ENCODE measurements at places on chromosomes 16 and 17.

- no peak for DNase-seq
These were observed 346.9 kb downstream of the FOXL1 start for GRCh38 chr16:86925067-86925791.

- DNase-seq = no peak
These were observed 128.1 kb downstream of the AIPL1 start for GRCh38 chr17:6306820-6307219.

DNA sequence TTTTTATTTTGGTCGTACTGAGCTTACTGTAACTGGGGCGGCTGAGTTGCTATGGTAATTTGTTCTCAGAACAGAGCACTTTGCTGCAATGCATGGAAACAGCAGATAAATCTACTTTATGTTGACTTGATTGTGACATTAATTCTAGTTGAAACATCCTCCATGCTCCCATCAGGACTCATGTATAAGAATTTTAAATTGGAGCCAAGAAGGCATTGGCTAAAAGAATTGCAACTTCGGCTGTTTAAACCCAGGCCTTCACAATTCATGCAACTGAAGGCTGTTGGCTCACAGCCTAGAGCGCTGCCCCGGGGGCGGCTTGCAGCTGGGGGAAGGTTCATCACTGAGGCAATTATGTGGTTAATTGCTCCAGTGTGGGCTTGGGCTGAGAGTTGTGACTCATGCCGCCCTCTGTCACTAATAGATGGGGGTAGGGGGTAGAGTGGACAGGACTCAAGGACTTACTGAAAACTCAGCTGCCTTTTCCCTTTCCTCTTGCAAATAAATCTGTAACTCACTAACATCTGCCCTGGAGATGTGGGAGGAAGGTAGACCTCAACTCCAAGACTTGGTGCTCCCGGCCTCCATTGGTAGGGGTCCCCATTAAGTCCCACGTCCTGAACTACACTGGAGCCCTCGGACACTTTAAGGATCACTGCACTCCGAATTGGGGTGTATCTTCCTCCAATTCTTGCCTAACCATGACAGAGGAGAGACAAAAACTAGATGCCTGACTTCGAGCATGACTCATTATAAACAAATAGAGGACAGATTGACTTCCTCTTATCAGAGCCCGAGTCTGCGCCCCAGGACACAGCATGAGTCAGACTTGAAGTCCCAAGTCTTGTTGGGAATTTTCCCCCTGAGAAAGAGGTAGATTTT lies 37.5 kb downstream of the ERCC4 start:
- peak; percentile 52 for DNase-seq

DNA sequence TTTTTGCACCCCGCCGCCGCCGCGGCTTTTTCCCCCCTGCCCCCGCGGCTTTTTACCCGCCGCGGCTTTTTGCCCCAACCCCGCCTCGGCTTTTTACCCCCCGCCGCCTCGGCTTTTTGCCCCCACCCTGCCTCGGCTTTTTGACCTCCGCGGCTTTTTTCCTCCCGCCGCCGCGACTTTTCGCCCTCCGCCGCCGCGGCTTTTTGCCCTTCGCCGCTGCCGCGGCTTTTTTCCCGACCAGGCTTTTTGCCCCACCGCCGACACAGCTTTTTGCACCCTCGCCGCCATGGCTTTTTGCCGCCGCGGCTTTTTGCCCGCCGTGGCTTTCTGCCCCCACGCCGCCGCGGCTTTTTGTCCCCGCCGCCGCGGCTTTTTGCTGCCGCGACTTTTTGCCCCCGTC lies 137.0 kb upstream of the TP53TG3D start:
- no peak for DNase-seq

DNA sequence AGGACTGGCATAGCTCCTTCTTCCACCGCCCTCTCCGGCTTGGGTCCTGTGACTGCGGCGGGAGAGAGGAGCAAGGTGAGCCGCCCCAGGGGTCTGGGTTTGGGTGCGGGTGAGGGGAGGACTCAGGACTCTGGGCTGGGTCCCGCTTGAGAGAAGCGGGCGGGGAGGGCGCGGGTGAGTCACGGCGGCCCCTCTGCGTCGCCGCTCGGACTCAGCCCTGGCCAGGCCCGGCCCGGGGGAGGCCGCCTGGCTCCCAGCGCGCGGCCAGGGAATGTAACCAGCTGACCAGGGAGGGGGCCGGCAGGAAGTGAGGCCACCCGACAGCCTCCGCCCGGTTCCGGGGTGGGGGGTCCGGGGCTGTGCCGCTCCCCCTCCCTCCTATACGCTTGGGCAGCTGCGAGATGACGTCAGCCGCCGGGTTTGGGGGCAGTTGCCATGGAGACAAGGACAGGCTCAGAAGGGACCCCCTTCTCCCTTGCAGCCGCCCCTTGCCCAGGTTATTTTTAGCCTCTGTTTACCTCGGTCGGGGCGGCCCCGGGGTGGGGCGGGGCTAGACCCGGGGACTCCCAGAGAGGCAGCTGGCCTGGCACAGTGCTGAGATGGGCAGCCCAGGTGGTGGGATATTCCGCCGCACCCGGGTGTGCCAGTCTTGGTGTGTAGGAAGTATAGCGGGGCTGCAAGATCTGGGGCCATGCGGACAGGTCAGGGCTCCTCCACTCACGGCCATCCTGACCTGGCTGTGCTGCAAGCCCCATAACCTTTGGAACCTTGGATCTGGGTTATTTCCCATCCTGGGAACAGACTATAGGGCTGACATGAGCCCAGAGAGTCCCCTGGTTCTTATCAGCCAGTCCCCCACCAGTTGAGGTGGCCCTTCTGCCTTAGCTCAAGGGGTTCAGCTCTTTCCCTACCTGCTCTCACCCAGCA lies 1.6 kb downstream of the RIPOR1 start:
- no peak for DNase-seq

DNA sequence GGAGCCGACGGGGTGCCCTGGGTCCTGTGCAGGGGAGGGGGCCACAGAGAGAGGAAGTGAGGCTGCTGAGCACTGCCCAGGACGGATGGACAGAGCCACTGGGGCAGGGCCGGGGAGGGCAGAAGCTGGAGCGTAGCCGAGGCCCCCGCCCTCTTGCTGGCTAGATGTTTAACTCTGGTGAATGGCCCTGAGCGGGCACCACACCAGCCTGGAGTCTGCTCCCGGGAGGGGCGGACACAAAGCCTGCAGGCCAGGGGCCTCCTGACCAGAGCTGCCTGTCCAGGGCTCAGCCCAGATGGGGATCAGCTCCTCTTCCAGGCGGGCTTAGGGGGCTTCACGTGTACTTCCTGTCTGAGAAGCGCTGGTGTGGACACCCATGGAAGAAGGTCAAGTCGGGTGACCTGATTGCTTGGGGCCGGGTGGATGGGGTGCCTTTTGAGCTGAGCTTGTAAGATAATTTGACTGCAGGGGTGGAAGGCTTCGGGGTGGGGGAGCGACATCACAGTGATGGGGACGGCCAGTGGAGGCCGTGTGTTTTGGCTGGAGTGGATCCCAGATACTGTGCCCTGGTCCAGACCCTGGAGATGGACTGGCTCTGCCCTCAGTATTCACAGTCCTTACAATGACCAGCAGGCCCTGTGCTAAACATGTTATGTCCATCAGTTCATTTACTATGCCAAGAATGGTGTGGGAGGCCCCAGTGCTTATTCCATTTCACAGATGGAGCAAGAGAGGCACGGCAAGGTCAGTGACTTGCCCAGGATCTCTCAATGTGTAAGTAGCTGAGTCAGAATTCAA lies 33.7 kb upstream of the CIBAR2 start:
- no peak for DNase-seq

GRCh38 chr16:66605177-66605978 lies 874 bp downstream of the CMTM3 start:
- DNase-seq = no peak

DNA sequence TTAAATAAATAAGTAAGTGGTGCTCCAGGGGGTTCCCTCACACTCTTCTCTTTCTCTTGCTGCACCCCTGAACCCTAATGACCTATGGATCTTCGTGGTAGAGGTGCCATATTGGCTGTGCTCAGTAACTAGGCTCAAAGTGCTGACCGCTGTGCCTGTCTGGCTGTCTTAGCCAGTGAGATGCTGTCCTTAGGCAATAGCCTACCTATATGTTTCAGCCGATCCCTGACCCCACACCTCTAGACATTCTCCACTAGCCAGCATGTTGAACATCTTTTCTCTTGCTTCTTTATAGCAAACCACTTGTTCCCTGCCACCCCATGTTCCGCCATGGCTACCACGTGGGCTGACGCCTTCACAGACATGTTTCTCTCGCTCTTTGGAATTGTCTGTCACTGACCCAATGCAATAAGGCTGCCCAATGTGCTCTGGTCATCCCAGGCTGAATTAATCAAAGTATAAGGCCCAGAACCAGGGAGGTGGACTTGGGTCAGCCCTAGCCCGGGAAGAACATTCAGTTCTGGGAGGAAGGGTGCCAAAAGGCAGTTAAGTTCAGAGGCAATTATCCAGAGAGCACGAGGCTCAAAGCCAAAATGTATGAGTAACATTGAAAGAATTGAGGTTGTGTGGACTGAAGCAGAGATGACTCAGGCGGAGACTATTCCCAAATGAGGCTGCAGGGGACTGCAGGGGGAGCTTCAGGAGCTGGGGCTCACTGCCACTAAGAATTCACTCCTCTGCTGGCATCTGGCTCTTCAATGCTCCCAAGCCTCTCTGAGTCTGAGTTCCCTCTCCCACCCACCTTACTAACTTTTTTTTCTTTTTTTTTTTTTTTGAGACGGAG lies 28.7 kb upstream of the TNRC6A start:
- peak; percentile 56 for DNase-seq

- no peak for DNase-seq
These were observed 17.0 kb downstream of the SMTNL2 start for GRCh38 chr17:4601326-4601725.

DNA sequence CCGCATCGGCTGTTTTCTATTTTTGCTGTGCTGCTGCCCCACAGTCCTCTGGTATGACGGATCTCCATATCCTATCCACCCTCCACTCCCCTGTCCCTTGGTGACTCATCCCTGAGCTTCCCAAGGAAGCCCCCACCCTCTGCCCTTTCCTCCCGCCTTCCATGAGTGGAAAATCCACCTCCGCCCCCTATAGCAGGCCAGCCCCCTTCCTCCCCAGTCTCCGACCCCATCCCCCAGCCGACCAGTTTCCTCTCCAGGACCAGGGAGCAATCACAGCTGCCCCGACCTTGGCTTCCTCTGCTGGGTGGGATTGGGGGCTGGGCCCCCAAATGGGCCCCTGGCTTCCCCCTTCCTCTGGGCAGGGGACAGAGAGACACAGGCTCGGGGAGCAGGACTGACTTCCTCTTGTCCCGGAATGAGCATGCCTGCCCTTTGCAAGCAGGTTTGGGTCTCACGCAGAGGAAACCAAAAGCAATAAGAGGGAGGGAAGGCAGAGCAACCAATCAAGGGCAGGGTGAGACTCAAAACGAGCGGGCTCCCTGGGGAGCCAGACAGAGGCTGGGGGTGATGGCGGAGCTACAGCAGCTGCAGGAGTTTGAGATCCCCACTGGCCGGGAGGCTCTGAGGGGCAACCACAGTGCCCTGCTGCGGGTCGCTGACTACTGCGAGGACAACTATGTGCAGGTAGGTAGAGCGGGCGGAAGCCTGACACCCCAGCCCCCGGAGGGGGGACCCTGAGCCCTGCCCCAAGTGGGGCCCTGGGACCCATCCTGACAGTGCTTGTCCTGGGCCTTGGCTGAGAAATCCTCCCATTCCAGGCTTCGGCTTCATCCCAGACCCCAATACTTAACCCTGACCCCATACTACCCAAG lies at the start of the genes ABI3 and GNGT2:
Gene ABI3 (plus strand): TSS at position 550 of the 872 bp plus-strand sequence. CDS start 18 bp downstream, at position 568.
Gene GNGT2 (minus strand): TSS at position 417 of the 872 bp plus-strand sequence. CDS start 3,152 bp downstream, outside the sequence.
- DNase-seq = no peak

GRCh38 chr17:66464921-66465320 lies 162.5 kb downstream of the PRKCA start:
- no peak for DNase-seq

GRCh38 chr17:21034340-21035235 lies 8.2 kb downstream of the USP22 start:
- DNase-seq = no peak

- no peak for DNase-seq
These were observed 55.0 kb upstream of the MEAK7 start for GRCh38 chr16:84559311-84559932.

GRCh38 chr16:53558710-53559109 lies 55.7 kb upstream of the AKTIP start:
- no peak for DNase-seq

DNA sequence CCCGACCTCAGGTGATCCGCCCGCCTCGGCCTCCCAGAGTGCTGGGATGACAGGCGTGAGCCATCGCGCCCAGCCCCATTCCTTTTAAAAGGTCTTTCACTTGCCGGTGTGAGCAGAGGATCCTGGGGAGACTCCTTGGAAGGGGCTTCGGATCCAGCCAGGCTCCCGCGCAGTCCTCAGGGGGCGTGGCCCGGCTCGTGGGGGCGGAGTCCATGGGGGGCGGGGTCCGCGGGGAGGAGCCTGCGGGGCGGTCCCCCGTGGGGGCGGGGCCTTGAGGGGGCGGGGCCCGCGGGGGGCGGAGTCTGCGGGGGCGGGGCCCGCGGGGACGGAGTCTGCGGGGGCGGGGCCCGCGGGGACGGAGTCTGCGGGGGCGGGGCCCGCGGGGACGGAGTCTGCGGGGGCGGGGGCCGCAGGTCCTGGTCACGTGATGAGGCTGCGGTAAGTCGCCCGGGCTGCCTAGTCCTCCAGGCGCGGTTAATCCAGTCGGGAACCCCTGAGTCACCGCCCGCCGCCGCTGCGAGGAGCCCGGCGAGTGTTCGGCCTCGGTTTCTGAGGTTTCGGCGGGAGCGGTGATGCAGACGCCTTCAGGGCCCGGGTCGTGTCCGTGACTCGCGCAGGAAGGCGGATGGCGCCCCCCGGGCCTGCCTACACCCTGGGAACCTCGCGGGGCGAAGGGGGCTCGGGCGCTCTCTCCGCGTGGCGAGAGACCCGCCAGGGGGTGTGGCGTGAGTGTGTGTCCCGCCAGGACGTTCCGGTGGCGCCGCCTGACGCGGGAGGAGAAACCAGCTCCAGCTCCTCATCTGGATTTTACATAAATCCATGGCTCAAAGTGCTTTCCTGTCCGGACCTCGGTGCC lies 23.6 kb upstream of the ABR start:
- no peak for DNase-seq

DNA sequence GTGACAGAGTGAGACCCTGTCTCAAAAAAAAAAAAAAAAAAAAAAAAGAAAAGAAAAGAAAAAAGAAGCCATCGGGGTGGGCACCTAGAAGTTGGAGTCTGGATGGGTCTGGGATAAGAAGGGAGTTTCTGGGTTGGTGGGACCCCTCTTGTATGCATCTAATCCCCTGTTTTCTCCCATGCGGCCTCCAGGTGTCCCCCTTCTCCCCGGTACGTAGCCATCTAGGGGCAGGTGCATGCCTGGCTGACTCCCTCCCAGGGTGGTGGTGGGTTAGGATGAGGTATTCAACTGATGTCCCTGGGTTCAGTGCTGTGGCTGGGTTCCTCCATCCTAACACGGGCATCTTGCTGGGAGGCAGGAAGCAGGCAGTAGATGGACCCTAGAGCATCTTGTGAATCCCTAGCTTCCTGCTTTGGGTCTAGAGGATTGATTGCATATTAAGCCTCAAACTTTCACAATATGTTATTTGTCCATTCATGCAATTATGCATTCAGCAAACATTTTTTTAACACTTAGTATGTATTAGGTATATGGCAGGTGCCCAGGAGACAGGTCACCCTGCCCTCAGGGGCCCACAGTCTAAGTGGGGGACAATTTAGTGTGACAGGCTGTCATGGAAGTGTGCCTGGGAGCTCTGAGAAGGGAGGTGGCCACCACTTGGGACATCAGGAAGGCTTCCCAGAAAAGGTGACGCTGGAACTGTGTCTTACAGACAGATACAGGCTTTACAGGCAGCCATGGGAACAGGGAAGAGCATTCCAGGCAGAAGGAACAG lies 13.1 kb downstream of the FMNL1 start:
- no peak for DNase-seq

- DNase-seq = no peak
These were observed 77.0 kb upstream of the ZNF423 start for GRCh38 chr16:49932946-49933345.

Data from urinary bladder (tissue), 4 donors.